Activated naive CD4-positive, alpha-beta T cell (primary cell): ENCODE measurements at places on chromosomes 1 and 21.

DNA sequence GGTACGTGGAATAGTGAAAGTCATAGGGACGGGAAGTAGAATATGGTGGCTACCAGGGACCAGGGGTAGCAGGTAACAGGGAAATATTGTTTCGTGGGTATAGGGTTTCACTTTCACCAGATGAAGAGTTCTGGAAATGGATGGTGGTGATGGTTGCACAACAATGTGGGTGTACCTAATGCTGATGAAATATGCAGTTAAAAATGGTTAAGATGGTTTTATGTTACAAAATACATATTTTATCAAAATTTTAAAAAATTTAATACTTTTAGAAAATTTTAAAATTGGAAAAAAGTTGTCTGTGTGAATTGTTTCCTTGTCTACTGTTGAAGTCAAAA is 55.5 kb upstream of the TLR5 start:
- no peak for DNase-seq

DNA sequence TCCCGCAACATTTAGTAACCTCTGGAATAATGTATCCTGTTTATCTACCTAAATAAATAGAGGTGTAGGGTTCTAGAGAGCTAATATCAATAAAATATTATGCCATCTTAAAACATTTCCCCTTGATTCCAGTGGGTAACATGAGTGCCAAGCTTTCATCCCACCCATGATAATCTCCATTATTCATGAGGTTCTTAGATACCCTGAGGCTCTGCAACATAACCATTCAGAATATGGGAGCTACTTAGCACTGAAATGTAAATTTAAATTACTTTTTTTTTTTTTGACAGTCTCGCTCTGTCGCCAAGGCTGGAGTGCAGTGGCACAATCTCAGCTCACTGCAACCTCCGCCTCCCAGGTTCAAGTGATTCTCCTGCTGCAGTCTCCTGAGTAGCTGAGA is 832.7 kb downstream of the BRINP3 start:
- DNase-seq: no peak

GRCh38 chr1:51157395-51157794 is 55.4 kb downstream of the C1orf185 start:
- DNase-seq: no peak

GRCh38 chr1:68116643-68117235 is 66.3 kb upstream of the DIRAS3 start:
- no peak for DNase-seq

GRCh38 chr1:30381671-30382365 is 341.6 kb downstream of the MATN1 start:
- DNase-seq: no peak

- DNase-seq: no peak
Measured at GRCh38 chr1:223276029-223276428, 87.9 kb downstream of the SUSD4 start.

GRCh38 chr1:108141621-108142020 is 58.5 kb downstream of the SLC25A24 start:
- DNase-seq: no peak

DNA sequence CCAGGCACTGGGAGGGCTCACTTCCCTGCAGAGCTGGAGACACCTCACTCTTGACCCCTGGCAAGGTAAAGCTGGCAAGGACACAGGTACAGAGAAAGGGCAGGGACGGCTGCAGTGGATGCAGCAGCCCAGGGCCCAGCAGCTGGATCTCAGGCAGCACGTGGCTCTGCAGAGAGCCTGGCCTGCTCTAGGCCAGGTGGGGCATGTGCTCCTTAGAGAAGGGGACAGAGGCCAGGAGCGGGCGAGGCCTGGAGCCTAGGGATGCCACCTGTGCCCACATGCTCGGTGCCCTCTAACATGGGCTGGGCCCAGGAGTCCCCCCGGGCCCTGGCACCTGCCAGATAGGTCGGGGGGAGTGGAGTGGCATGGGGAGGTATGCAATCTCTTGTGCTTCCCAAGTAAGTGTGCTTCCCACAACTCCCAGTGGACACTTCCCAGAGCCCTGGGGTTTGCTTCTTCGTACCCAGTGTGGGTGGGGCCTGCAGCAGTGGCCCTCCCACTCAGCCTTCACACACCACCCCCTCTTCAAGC is 30.0 kb downstream of the WNT3A start:
- DNase-seq: no peak

GRCh38 chr1:98032958-98033357 is 112.1 kb upstream of the DPYD start:
- no peak for DNase-seq

GRCh38 chr1:51321924-51322280 is 8.5 kb downstream of the TTC39A start:
- no peak for DNase-seq

DNA sequence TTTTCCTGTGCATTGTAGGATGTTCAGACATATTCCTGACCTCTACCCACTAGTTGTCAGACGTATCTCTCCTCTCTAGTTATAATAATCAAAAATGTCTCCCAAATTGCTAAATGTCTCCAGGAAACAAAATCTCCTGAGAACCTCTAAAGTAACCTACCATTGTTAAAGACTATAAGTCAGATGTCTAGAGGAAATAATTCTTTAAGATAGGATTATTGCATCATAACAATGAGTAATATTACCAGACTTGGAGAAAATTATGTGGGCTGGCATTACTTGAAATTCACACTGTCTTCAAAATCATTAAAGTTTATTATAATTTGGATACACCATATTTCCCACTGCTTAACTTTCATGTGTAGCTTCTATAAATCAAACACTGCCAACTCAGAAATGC is 643.0 kb upstream of the ADGRL2 start:
- DNase-seq: no peak

- no peak for DNase-seq
Measured at GRCh38 chr1:175198332-175198731, 5.8 kb upstream of the KIAA0040 start.

DNA sequence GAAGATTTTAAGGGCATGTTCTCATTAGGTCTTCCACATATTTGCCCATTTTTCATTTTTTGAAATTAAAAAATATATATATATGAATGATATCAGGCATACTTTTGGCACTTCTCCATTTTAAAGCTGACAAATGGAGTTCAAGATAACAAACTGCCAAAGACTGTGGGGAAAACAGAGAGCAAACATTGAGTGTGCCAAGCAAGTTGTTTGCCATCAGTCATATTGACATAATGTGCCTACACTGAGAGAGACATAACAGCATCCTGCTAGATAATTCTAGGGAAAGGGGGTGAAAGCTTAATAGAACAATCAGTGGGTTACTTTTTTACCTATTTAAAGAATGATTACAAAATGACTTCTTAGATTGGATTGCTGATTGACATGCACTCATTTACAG is 529.4 kb upstream of the CXADR start:
- no peak for DNase-seq

DNA sequence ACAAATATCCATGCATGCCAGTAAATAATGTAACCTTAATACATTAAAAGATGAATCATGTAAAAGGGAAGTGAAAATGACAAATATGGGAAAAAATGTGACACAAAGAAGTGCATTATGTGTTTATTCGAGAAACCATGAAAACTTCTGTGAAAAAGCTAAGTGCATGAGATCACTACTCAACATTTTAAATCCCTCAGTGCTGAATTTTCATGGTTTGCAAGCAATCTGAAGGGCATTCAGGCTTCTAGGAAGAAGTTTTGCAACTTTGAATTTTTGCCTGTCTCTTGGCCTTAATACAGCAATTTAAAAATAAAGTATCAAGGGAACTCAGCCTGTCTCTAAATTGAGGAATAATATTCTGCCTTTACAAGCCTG is 78.2 kb downstream of the MAP3K7CL start:
- DNase-seq: no peak

DNA sequence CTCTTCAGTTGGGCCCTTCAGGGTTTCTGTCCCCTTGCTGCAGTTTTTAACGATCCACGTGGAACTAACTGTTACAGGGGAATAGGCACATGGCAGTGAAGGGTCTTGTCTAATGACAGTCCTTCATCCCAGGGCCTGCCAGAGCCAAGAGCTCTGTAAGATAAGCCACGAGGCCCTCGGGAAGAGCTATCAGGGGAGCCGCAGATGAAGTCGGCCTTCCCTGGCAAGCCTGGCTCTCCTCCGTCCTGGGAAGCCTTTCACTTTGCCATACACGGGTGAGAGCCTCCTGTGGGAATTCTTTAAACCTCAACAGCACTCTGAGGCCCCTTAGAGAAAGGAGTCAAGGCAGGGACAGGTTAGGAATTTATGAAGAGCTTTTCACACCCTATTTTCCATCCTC is 29.0 kb downstream of the ACP6 start:
- no peak for DNase-seq

DNA sequence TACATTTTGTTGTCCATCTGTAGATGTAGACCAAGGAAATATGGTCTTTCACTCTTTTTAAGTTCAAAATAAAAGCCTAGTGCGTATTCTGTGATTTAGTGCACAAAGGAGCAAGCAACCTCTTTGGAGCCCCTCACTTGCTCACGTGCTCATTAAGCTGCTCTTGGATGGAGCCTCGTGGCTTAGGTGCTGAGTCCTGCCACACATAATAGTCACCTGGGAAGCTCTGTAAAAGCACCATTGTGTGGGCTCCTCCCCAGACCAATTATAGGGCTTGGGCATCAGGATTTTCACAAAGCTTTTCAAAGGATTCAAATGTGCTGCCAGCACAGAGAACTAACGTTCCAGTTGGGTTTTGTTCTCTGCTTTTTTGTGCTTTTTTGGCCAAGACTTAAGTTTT is 85.0 kb downstream of the PCP4 start:
- no peak for DNase-seq

DNA sequence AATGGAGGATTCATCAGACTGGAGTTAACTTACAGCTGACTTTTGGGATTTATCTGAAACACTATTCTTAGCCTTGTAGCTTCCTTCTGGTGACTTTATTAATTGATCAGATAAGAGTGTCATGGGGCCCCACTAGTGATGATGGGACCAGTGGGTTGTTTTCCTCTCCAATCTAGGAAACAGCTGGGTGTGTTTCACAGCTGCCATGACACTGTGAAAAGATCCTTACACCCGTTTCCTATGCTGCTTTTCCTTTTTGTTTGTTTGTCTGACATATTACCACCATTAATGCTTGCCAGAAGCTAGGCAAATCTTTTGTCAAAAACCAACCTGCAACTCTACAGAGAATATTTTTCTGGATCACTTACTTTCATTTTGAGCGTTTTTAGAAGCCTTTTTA is 86.2 kb downstream of the ZBTB18 start:
- no peak for DNase-seq

- DNase-seq: no peak
Measured at GRCh38 chr1:210591214-210591613, 262.5 kb downstream of the HHAT start.

- DNase-seq: no peak
Measured at GRCh38 chr1:51247022-51247421, 10.9 kb downstream of the RNF11 start.

DNA sequence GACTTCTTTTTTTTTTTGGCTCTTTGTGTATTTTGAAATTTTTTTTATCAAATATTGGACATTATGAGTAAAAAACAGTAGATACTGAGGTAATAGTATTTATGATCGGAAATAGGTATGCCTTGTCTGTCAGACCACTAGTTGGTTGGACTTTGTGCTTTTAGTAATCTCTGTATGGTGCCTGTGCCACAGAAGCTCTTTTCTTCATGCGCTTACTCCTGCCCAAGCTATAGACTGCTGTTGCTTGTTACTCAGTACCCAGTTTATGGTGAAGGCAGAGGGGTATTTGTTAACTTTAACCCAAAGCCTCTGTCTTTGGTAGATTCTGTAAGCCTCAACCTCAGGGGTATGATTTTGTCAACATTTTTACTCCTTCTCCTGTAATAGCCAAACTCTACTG is 8.6 kb downstream of the SLC30A7 start:
- no peak for DNase-seq

DNA sequence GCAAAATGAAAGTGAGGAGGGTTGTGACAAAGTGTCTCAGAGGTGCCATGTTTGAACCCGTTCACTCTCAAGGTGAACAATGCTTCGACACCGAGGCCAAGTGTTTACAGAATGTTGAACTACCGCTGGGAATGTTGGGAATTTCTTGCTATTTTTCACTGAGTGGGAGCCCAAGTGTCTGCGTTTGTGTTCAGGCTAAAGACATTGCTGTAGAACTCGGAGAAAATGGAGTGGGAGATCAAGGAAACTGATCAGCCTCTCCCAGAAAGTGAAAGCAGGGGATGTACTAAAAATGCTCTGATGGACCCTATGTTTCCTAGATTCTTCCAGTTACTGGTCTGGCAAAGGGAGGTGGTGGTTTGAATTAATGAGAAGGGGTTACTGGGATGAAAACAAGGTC is 207.5 kb downstream of the BACH1 start:
- DNase-seq: no peak

- no peak for DNase-seq
Measured at GRCh38 chr1:188444526-188444925, 1615.8 kb downstream of the PLA2G4A start.

DNA sequence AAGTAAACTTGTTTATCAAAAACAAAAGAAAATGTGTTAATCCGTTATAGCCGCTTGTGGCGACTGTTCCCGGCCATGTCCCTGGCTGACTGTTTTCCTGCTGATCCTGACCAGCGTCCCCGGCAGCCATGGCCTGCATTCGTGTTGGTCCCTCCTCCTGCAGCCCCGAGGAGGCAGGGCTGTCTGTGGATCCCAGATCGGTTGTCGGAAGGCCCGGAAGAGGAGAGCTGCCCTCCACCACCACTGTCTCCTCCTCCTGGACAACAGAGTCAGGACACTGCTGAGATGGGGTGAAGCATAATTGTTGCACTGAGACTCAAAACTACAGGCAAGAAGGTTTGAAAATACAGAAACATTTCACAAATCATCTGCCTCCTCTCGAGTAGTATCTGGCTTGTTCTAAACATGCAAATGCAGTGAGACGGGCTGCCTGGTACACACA is 3.6 kb upstream of the MXRA8 start:
- DNase-seq: no peak

DNA sequence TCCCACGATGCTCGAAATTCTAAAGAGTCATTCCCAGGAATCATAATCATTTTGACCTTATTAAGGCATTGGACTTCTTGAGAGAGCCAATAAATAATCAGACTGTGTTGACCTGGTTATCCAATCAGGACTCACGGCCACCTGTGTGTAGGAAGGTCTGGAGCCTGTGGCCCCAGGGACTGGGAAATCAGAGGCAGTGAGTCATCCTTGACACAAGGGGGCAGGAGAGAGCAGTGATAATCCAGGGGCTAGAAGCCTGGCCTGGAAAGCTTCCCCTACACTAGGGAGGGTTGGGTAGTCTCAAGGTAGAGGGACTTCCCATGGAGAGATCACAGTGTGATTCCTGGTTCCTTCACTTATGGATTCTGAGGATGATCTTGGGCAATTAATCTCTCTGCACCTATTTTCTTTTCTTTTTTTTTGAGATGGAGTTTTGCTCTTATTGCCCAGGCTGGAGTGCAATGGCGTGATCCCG is 4.7 kb downstream of the MR1 start:
- DNase-seq: no peak

DNA sequence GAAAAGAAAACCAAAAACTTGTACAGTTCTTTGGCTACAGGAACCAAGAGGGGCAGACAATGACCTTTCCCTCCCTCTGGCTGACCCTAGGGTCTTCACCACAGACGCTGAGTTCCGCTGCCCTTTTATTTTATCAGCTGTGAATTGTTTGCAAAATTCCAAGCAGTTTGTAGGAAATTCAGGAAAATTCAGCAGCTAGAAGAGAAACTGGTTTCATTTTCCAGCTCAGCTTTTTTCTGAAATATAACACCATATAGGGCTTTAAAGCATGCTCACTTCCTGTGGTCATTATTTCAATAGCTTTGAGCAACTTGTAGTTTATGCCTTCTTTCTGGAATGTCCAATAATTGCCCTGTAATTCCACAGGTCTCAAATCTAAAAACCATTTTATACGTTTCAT is 5.5 kb upstream of the PIK3R3 start:
- DNase-seq: no peak
